Renal cortex interstitium (tissue), 15 donors: ENCODE measurements at places on chromosomes 3 and 15. TPM values are rescaled to one million over a fixed set of nuclear protein-coding genes. Genes with fewer than 3 reads are reported as not detected.

GPR149 gene
- not detected for polyA plus RNA-seq

AHSG gene
- 0.33 TPM for polyA plus RNA-seq

DIPK2A gene
- 43.6 TPM for polyA plus RNA-seq

DNA sequence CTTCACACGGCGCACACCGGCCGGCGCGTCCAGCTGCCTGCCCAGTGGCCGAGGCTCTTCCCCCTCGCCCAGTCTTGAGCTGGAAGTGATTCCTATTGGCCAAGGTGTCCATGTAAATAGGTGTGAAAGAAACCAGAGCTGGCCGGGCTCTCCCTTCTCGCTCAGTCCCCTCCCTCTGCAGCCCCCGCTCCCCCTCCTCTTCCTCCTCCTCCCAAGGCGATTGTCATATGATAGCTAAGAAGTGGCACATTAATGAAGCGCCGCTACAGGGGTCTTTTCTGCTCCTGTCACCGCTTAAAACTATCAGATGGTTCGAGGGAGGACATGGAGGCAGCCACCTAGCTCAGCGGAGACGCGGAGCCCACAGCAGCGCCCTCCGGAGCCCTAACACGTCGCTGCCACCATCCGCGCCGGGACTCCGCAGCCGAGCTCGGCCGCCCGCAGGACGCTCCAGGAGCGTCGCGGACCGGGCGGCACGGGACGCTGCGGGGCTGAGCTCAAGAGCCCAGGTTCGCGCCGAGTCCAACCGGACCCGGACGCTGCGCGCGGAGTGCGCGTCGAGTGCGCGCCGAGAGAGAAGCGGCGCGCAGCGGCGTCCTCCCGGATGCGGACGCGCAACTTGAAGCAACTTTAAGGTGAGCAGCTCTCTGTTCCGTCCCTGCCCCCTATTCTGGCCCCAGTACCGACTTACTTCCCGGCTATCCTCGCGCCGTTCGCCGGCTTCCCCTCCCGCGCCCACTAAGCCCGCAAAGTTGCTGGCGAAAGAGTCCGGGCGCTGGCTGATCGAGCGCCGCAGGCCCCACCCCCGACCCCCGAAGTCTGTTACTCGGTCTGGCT lies at the start of gene FOXB1:
FOXB1 (plus strand) TSS at position 303 of the 837 bp plus-strand sequence. CDS start 653 bp downstream, outside the sequence.
- DNase-seq: no peak

- no peak for DNase-seq
These were observed 28.3 kb downstream of the GTF2E1 start for GRCh38 chr3:120770891-120771290.

DNA sequence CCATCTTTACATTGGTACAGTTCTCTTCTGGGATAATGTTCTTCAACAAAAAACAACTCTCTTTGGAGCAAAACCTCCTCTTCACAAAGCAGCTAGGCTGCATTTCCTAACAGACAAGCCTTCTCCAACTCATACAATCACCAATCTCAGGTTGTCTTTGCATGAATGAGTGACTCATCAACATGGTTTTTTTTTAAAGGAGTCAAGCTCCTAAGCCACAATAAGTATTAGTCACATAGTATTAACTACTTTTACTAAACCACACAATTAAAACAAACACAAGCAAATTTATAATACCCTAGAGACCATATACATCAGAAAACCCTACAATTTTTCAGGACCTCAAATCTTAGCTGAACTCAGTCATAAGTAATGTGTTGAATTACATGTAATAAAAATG lies 137.4 kb downstream of the TBC1D5 start:
- DNase-seq: no peak

DNA sequence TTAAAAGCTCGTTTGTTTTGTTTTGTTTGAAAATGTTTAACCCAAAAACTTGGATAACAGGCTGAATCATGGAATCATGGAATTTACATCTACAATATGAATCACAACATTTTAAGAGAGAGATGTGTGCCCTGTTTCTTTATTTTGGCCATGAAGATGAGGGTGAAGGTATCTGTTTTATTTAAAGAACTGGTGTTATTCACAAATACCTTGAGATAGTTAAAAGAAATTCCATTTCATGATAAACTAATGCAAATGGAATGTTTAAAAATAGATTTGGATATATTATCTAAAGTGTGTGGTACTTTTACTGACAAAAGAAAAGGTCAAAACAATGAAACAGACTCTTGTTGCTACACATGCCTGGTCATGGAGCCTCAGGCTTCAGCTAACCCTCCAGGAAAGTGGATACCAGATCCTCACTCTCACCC lies 486.0 kb upstream of the CFAP20DC start:
- no peak for DNase-seq

DNA sequence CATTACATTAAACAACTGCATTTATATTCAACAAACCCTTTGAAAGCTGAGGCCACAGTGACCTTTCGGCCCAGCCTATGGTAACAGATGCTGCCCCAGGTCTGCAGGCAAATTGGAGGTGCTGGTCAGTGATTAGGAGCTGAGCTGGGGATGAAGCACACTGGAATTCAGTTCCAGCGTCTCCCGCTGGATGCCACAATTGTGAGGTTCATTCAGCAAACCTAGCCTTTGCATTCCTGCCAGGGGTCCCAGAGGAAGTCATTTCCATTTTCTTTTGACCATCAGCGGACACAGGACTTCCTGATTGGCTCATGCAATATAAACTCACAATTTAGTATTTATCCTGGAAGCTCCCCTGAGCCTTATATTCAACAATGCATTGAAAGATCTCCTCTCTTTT lies 89.5 kb downstream of the IL20RB start:
- no peak for DNase-seq

DNA sequence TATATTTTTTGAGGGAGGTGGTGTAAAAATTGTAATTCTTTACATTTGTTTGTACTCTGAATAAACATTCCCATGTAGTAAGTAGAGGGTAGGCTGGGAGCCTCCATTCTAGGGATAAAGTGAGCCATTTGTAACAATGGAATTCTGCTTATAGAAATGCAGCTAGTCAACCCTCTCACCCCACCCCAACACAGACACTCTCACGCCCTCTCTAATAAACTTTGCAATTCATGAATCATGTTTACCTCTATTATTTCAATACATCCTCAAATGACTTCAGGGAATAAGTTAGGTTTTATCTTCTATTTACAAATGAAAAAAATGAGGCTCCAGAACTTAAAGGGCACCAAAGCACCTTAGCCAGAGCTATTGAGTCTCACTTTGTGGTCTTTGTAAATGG lies 56.5 kb upstream of the PDZRN3 start:
- DNase-seq: no peak

DNA sequence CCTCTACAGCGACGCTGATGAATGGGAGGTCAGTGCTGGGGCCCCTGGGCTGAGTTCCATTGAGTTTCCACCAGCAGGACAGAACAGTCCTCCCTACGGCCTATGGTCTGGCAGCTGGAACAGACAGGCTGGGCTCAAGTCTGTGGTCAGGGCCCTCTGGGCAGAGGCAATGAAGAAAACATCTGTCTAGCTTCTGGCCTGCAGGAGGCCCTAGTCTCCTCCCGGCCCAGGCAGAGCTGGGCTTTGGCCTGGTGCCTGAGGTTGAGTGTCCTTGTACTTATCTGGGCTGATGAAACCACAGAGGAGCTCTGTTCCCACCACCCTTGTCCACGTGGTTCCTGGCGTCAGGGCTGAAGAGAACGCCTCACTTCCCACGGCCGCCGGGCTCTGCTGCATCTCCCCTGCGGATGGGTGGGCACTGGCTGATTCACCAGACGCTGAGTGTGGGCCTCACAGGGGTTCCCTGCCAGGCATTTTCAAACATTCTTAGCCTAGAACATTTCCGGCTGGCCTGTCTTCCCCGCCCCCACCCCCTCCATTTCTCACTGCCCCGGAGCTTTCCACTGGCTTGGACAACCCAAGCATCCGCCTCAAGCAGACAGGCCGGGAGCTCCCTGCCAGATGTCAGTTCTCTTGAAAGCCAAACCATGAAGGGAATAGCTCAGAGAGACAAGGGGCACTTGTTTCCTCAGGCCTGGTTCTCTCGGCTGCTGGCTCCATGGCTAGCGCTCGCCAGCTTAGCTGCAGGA lies 20.3 kb downstream of the PPCDC start:
- peak; percentile 69 for DNase-seq

DNA sequence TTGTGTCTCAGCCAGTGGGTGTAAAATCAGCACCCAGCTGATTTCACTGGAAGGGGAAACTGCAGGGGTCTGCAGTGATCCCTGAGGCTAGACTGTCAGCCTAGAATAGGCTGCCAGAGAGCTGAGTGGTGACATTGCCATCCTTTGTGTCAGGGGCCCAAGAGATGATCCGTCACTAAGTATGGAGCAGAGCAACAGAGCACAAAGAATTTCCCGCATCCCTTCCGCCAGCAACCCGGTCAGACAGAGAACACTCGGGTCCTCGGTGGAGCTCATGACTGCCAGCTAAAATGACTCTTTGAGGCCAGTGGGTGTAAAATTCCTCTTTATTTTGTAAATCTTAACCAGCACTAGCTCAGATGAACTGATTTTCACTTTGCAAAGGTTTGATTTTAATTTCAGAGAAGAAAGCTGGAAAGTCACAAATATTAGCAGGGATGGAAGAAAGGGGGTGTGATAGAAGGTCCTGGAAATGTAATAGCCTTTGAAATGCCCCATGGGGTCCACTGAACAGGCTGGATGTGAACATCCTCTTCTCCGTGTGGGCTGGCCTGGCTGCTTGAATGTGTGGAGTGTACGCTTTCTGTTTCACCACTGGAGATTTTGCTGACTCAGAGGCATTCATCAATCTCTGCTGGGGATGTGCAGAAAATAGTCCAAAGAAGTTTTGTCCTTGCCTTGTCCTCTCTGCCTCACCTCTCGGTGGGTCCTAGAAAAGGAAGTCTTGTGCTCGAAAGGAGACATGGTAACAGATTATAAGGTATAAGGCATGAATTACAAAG lies 138.8 kb downstream of the SV2B start:
- DNase-seq: no peak

- no peak for DNase-seq
These were observed 241.9 kb downstream of the MEIS2 start for GRCh38 chr15:36858423-36858822.

- DNase-seq: no peak
These were observed 922.2 kb downstream of the TUSC7 start for GRCh38 chr3:117631781-117632180.
